ENCODE measurements at places on chromosomes 11 and 22.

- no peak for DNase-seq
Measured at GRCh38 chr11:120372296-120372695, 36.1 kb downstream of the ARHGEF12 start.

DNA sequence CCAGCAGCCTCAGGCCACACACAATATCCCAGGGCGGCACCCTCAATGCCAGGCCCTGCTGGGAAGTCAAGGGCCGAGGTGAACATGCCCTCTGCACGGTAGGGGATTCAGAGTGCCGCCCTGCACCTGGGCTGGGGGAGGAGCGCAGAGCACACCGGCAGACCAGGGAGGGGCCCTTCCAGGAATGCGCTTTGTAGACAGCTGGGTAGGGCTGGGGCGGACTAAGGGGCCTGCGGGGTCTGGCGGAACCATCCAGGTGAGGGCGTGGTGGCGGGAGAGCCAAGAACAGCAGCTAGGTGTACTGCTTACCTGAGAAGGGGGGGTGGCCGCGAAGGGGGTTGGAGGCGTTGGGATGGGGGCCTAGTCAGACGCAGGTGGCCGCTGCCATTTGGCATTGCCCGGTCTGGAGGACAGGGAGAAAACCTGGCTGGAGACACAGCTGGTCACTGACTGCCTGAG lies 26.0 kb downstream of the DUSP8 start:
- DNase-seq: no peak

DNA sequence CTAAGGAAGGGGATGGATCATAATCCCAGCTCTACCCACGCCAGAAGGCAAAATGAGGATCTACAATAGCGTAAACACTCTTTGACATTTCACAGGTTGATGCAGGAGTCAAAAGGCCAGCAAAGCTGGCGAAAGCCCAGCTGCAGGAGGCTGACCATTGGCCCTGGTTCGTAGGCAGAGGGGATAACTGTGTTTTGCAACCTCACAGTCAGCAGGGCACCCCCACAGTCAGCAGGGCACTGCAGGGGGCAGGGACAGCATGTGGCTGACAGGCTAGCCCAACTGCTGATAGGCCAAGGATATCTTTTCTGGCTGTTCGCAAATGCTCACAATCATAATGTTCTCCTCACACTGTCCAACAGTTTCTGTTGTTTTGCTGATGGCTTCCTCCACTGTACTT lies 372.7 kb downstream of the BUD13 start:
- no peak for DNase-seq

DNA sequence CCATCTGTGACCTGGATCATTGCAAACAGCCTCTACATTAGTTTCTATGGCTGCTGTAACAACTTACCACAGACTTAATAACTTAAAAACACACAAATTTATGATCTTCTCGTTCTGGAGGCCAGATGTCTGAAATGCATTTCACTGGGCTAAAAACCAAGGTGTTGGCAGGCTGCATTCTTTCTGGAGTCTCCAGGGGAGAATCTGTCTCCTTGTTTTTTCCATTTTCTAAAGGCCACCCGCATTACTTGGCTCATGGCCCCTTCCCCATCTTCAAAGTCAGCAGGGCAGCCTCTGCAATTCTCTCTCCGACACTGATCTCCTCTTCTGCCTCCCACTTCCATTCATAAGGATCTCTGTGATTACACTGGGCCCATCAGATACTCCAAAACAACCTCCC lies 11.6 kb downstream of the SCGB1A1 start:
- peak; percentile 30 for DNase-seq

DNA sequence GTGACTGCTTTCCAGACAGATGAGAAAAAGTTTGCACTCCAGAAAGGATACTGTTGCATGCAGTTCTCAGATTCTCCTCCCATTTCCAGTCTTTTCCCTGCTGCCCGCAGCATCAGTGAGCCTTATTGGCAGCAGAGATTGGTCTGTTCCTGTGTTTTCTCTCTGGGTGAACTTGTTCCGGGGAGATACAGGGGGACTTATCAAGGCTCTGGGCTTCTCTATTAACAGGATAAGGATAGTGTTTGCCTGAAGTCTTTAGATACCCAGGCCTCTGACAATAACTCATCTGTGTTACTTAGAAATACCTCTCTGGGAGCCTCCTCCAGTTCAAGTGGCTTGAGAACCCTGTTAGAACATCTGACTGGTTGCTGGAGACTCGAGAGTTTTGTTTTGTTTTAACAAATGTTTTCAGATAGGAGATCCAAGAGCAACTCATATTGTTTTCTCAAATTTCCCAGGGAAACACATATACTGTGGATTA lies 154.7 kb downstream of the BLID start:
- no peak for DNase-seq

GRCh38 chr11:83681031-83681781 lies 395.0 kb upstream of the CCDC90B start:
- DNase-seq: no peak

DNA sequence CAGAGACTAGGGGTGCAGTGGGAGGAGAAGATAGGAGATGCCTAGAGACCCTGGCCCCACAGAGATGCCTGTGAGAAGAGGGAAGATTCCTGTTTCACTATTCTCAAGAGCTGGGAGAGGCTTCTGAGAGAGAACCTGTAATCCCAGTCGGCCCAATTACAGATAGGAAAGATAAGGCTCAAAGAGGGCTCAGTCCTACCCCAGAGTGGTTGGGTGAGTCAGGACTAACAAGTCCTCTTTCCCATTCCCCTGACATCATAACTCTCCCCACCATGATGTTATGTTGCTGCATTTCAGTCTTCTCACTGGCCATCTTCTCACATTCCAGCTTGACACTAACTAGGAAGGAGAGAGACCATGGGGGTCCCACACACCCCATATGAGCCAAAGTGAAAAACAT lies 17.9 kb downstream of the ARHGEF12 start:
- peak; percentile 30 for DNase-seq

- DNase-seq: no peak
Measured at GRCh38 chr11:117976445-117976844, 9.7 kb upstream of the IL10RA start.

GRCh38 chr11:117918366-117919255 lies 10.6 kb downstream of the TMPRSS13 start:
- no peak for DNase-seq

DNA sequence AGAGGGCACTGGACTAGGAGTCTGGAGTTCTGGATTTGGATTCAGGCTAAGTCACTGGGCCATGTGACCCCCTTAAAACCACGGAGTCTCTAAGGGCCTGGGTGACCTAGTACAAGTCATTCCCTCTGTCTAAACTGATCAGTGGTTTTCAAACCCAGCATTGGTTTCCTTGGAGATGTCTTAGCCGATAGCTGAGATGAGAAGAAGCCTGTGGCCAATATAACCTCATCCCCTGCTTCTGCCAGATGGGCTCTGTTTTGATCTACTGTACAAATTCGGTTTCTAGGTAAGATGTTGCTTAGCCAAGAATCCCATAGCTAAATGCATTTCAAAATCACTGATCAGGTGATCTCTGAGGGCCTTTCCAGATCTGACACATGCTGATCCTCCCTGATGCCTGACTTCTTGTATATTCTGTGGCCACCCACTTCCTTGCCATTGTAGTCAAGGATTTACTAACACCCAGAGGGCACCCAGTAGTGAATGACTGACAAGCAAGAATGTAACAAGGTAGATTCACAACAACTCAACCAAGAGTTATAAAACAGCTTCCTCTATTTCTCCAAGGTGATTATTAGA lies 53.1 kb downstream of the GALNT18 start:
- no peak for DNase-seq

- peak; percentile 94 for DNase-seq
Measured at GRCh38 chr22:45709060-45709739, 37.6 kb downstream of the ATXN10 start.

GRCh38 chr11:94873916-94874540 lies 99.3 kb downstream of the CWC15 start:
- DNase-seq: no peak

DNA sequence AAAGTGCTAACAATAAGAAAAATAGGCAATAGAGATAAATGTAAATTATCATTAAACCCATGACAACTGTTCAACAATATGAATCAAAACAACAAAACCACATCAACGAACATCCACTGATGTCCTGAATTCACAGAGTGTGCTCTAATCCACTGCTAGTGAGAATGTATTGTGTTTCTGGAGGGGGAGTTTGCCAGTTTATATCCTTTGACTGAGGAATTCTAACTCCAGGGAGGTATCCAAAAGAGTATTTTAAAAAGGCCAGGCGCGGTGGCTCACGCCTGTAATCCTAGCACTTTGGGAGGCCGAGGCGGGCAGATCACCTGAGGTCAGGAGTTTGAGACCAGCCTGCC lies 1.7 kb upstream of the WEE1 start:
- no peak for DNase-seq

DNA sequence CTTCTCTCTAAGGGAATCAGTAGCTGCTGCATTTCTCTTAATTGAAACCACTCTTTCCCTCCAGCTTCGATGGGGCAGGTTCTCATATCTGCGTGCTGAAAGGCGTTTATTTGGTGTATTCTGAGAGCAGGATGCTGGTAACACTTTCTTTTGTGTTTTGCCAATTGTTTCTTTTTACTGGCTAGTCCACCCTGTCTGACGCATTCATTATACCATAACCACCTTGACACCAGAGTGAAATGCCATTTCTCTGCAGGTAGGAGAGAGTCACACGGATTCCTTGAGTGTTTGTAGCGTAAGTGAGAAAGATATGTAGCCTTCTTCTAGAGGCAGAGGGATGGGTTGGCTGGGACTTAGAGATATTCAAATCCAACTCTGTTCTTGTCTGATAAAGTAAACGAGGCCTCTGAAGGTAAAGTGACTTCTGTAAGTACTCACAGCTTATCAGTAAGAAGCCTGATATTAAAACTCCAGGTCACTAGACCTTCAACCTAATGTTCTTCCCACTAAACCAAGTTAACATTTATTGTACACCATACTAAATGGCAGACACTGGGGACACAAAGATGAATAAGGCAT lies 21.4 kb downstream of the CD44 start:
- no peak for DNase-seq

GRCh38 chr22:47371263-47372090 lies 609.0 kb downstream of the TBC1D22A start:
- no peak for DNase-seq

GRCh38 chr11:23453522-23453921 lies 593.2 kb upstream of the CCDC179 start:
- DNase-seq: no peak
